ENCODE measurements at places on chromosomes 11 and 22.
A peak's percentile ranks its signal among the peaks of the same experiment; 100 is the strongest.

- DNase-seq: no peak
These were observed 134.7 kb upstream of the PGR start for GRCh38 chr11:101264306-101264705.

DNA sequence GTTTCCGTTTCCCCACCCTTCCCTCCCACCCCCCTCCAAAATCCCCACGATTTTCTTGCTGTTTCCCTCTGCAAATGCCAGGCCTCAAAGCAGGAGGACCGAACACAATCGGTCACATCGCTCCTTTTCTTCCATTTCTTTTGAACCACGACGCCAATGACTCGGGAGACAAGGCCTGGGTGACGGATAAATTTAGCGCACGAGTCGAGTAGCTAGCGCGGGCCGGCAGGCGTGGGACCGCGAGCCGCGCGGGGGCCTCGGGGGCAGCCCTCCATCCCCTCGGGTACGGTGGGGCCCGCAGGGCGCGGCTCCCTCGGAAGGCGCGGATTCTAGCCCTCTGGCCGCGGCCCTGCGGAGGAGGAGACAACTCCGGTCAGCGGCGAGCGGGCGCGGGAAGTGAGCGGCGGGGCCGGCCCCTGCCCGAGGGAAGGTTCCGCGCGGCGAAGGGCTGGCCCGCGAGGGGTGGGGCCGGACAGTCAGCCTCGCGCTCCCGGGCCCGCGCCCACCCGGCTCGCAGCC is 414 bp downstream of the JOSD1 start:
- DNase-seq: peak; percentile 67

GRCh38 chr11:76524919-76525318 is 80.1 kb downstream of the EMSY start:
- no peak for DNase-seq

- peak; percentile 97 for DNase-seq
These were observed 444 bp downstream of the CAVIN3 start for GRCh38 chr11:6319704-6320410.

- peak; percentile 34 for DNase-seq
These were observed 86.1 kb upstream of the ZBED5 start for GRCh38 chr11:10943968-10944367.

GRCh38 chr22:31492151-31492550 is 2.5 kb upstream of the EIF4ENIF1 start:
- DNase-seq: no peak

DNA sequence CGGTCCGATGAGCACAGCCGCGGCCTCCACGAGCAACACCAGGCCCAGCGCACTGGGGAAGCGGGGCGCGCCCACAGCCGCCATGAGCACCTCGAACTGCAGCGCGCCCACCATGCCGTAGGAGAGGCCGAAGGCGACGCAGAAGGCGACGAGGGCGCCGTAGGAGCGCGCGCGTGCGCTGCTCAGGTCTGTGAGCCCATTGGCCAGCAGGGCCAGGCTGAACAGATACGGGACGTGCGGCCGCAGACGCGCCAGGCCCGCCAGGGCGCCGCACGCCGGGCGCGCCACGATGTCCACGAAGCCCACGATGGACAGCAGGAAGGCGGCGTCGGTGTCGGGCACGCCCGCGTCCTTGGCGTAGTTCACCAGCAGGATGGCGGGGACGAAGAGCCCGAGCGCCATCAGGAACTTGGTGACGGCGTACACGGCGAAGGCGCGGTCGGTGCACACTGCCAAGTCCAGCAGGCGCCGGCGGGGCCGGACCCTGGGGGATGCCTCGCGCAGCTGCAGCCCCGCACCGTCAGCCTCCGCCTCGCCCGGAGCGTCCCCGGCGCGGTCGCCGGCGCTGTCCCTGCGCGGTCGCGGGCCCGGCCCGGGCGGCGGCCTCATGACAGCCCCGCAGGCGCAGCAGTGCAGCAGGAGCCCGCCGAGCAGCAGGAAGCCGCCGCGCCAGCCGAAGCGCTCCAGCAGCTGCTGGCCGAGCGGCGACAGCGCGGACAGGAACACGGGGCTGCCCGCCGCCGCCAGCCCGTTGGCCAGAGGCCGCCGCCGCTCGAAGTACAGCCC is 2.9 kb downstream of the SLC16A8 start:
- no peak for DNase-seq

GRCh38 chr22:44051358-44051757 is 27.3 kb downstream of the PARVB start:
- DNase-seq: no peak

GRCh38 chr11:20311444-20311843 is 52.1 kb upstream of the HTATIP2 start:
- no peak for DNase-seq

DNA sequence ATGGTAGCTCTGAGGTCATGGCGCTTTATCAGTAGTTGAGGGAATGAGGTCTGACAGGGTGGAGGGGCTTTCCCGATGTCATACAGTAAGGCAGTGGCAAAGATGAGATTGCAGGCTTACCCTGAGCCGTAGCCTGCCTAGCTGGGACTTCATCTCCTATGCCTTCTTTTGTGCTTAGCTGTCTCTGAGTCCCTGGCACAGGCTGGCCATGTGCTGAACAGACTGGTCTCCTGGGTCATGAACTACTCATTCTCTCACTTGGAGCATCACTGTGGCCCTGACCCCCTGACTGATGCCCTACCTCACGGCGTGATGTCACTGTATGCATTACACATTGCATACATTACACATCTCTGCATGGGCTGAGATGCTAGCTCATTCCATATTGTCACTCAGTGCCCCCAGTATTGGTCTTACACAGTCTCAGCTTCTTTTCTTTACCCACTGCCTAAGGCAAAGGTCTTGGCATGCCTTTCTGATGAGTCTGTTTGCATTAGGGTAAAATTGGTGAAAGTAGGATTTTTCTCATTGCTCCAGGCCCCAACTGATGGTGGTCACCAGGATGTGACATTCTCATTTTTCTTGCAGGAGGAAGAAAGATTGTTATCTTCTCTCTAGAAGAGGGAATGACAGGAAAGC is 389.4 kb upstream of the CADM1 start:
- no peak for DNase-seq

DNA sequence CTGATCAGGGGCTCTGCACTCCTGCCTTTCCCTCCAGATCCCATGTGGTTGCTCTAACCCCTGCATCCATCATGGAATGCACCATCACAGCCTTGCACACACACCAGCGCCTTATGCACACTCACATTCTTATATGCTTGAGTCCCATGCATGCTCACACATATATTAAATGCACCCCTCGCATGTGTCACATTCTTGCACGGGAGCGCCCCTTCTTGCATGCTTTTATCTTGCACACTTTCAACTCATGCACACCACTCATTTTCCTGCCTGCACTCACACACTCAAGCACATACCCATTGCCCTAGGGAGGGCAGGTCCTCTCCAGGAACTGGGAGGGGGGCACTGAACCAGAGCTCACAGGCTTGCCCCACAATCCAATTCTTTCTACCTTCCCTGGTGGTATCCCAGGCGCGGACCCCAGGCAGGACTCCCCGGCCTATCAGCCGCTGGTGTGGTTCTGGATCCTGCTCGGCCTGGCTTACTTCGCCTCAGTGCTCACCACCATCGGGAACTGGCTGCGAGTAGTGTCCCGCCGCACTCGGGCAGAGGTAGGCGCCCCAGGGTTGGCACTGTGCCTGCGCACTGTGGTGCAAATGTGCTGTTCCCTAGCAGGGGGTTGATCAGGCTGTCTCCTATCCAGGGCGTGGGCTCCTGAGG is 2.3 kb upstream of the CATSPERZ start:
- no peak for DNase-seq

- no peak for DNase-seq
These were observed 443 bp downstream of the BTBD18 start for GRCh38 chr11:57751176-57751575.

GRCh38 chr11:105357764-105358163 is 218.2 kb upstream of the CARD18 start:
- DNase-seq: no peak

DNA sequence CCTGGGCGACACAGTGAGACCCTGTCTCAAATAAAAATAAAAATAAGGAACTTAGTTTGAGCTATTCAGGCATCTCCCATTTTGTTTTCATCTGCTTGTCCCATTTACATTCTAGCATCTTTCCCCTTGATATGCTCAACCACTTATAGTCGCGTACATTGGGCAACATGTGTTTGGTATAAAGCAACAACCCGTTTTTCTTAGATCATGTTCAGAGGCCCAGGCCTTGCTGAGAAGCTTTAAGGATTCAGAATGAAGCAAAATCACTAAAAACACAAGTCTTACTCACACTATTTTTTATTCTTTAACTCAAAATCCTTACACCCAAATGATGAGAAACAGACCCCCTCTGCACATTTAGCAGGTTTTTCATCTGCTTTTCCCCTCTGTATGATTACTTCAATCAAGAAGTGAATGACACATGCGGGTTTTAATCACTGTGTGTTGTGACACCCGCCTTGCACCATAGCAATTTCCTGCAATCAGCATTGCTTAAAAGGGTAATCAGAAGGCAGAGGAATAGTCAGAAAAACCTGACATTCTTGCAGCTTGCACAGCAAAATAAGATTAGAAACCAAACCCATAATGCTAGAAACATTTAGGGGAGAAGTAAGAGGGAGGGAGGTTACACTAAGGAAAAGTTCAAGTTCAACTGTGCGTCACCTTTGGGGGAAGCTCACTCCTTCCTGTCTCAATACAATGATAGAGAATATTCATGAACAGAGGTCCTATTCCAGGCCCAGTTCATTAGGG is 25.9 kb downstream of the ALG9 start:
- DNase-seq: no peak

DNA sequence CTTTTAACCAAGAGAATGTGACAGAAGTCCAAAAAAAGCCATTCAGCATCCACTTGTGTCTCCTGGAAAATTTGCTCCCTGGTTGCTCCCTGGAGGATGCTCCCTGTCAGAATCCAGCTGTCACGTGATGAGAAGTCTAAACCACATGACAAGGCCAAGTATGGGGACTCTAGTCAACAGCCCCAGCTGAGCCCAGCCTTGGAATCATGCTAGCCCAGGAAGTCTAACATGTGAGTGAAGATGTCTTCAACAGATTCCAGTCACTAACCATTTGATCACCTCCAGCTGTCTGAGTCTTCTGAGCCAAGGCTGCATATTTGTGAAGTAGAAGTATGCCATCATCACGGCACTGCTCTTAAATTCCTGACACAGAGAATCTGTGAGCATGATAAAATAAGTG is 4.2 kb downstream of the OR56B4 start:
- DNase-seq: no peak

DNA sequence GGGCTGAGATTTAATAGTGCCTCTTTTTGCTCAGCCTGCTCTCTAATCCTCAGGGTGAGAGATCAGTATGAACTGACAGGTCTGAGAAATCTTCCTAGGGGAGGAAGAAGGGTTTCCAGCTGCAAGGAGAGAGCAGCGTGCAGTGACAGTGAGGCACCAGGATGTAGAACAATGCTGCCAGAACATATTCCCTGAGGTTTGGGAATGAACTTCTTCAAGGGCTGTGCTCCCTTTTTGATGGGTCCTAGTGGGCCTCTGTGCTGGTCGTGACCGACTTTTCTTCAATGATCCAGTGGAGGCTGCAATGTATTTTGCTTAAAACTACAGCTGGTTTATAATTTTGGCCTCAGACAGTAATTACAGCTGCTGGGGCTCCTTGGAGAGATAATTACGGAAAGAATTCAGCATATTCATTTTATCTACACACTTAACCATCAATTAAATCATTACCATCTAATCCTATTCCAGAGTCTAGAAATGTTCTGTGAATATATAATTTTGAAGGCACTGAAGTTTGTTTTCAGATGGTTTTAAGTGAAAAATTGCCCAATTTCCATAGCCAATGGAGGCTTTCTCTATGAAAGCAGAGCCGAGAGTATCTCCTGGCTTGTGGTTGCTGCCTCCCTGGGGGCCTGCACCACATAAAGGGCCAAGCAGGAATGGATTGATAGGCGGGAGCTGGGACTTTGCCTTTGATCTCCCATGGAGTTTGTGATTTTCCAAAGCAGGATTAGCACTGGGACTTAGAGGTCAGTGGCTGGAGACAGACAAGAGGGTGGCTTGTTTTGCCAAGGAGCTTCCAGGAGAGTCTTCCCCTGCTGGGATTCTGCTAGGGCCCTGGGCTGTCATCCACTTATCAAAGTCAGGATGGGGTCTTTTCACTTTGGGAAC is 41.0 kb upstream of the OLFML1 start:
- DNase-seq: no peak

DNA sequence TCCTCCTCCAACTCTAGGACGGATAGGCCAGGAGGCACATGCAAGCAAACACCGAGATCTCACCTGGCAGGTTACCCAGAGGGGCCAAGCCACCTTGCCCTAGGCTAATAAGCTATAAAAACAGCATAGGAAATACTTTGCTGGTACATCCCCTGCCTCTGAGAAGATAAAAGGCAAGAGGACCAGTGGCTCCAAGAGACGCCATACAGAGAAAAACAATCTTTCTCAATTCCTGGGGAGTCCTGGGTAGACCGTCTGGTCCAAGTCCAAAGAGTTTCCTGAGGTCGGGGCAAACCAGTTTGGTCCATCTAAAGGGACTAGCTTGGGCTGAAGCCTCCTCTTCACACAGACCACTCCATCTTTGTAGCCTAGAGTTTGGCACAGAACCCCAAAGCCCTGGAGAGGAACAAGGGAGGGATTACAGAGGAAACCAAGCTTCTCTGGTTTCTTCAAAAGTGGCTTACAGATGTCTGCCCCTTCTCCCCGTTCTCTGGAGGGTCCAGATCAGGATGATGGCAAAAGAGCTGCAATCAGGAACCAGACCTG is 40.4 kb downstream of the NUMA1 start:
- DNase-seq: no peak

DNA sequence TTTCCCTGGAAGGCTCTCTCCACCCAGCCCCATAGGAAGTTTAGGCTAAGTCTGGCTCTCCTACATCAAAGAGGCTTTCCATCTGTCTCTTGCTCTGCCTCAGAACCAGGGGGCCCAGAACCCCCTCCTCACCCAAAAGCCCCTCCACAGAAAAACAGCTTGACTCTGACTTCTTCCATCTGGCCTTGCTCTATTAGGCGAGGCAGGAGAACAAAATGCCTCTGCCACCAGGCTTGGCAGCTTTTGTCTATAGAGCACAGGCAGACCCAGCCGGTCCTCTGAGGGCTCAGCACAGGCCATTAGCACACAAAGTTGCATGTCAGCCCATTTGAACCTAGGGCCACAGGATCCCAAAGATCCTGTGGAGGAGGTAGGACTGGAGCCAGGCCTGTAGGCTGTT is 75.7 kb upstream of the SUSD2 start:
- DNase-seq: no peak

DNA sequence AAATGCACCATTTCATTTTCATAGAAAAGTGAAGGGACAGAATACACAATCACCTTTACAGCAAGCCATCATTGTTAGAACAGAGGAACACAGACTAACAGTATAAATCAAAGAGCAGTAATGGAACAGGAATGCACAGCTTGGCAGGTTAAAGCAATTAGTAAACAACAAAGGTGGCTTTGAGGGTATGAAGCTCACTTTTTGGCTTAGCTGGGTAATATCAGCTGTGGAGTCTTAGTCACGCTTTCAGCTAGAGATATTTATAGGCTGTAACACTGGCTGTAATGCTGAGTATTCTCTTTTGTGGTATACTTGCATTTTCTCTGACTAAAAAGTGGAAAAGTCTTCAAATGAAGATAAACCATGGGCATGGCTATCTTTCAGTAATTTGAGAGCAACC is 1780.5 kb downstream of the LRRC4C start:
- DNase-seq: no peak

Measured in HCEC 1CT (cell line).